Substantia nigra (tissue), 51 donors: ENCODE measurements at places on chromosomes 3 and 15.

GRCh38 chr15:41896566-41896965, 2.7 kb upstream of the SPTBN5 start:
- no peak for DNase-seq

GRCh38 chr3:182303169-182303568, 490.1 kb upstream of the ATP11B start:
- peak; percentile 13 for DNase-seq

- DNase-seq: no peak
Observed at GRCh38 chr15:42172475-42172874, 16.0 kb upstream of the PLA2G4F start.

GRCh38 chr3:53812434-53812833, 33.8 kb downstream of the CHDH start:
- DNase-seq: no peak

GRCh38 chr3:196886144-196886543, 18.4 kb downstream of the SENP5 start:
- no peak for DNase-seq

GRCh38 chr3:43389388-43390254, 103.3 kb downstream of the SNRK start:
- DNase-seq: no peak
